ENCODE measurements at places on chromosomes 7 and 10.

- DNase-seq = no peak
Observed at GRCh38 chr7:774161-775109, 47.4 kb upstream of the PRKAR1B start.

DNA sequence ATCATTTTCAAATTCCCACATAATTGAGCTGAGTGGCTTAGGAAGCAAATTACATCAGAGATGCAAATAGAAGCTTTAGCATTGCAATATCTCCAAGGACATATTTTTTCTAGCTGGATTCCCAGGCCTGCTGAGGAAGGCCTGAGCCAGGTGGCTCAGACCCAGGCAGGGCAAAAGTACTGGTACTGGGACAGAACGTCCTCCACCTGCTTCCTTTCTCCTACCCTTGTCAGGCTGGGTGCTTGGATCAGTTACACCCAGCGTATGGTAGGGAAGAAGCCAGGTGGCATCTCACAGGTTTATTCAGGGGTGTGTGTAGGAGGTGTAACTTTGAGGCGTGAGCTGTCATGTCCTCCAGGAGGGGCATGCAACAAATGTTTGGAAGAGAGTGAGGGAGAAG lies 3.0 kb upstream of the PANK1 start:
- DNase-seq = no peak

- DNase-seq = no peak
Observed at GRCh38 chr10:90849956-90850749, 7.7 kb downstream of the HTR7 start.

DNA sequence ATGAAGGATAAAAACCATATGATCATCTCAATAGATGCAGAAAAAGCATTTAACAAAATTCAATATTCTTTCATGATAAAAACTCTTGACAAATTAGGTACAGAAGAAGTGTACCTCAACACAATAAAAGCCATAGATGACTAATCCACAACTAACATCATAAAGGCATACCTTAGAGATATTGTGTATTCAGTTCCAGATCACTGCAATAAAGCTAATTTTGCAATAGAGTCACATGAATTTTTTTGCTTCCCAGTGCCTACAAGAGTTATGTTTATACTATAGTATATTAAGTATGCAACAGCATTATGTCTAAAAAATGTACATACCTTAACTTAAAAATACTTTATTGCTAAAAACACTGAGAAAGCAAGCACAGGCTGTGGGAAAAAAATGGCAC lies 18.9 kb upstream of the RNF32 start:
- DNase-seq = no peak

DNA sequence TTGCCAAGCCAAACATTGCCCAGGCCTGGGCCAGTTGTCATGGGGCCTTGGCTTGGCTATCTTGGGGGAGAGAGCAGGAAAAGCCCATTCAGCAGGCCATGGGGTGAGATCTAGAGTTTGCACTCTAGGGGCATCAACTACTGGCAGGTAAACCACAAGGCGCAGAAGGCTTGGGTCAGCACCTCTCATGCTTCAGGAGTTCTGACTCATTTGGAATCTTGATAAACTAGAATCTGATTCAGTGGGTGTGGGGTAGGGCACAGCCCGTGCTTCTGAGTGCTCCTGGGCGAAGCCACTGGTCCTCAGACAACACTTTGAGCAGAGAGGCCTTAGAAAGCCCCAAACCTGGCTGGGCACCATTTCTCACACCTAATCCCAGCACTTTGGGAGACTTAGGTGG lies 81.1 kb downstream of the RGS10 start:
- no peak for DNase-seq

DNA sequence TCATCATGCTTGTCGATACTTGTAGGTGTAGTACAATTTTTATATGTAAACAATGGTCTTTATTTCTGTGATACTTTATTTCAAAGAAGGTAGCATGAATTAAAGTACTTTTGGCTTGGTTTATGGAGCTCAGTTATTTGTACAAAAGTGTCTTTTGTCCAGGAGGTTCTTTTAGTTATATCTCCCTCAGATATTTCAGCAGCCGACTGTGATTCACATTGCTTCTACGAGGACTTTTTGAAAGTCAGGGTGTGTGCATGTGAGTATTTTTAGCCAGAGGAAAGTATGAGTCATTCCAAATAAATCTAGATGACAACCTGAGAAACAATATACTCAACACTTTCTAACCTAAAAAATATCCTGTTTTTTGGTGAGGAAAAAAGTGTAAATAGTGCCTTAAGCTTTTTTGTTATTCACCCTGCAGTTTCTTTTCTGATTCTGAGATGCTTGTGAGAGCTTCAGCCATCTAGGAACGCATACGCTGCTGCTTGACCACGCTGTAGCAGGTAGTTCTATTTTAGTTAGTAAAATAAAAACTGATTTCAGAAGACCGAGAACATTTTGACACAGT lies 595 bp upstream of the SUN1 start:
- DNase-seq = peak; percentile 82

- DNase-seq = no peak
Observed at GRCh38 chr7:73312831-73313520, 4.3 kb upstream of the NSUN5 start.

DNA sequence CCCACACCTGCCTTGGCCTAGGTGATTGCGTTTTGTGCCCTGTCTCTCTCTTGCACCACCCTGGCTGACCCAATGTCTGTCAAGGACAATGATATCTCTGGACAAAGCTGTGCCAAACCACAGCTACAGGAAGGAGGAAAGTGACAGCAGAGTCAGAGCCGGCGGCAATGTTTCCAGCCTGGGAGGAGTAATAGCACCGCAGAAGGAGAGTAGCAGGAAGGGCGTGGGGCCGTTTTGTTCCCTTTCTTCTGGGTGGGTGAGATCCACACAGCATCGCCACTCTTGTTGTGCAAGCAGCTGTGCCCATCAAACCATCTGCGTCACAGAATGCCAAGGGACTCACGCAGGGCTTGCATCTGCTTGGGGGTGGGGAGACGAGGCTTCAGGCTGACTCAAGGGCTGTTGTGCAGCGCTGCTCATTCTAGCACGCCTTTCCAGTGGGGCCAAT lies 341.6 kb upstream of the AUTS2 start:
- DNase-seq = no peak

- peak; percentile 49 for DNase-seq
Observed at GRCh38 chr10:92590623-92591549, 2.0 kb upstream of the KIF11 start.

GRCh38 chr7:461453-462172 lies 58.0 kb downstream of the PDGFA start:
- DNase-seq = no peak

DNA sequence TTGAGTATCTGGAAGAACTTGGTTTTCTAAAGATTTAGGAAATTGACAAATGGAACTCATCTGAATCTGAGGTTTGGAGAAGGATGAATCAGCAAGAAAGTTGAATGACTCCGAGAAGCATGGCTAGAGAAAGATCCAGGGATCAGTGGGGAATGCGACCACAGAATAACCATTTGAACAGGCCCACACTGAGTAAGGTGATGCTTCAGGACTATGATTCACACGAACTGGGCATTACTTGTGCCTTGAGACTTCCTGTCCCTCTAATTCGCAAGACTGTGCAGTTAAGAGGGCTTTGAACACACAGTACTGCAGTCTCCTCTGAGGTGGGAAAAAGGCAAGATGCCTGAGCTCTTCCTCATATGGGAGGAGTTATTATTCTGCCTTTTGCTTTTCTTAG lies 395.5 kb upstream of the POM121L12 start:
- no peak for DNase-seq

- no peak for DNase-seq
Observed at GRCh38 chr7:128452552-128452951, 3.1 kb upstream of the HILPDA start.

DNA sequence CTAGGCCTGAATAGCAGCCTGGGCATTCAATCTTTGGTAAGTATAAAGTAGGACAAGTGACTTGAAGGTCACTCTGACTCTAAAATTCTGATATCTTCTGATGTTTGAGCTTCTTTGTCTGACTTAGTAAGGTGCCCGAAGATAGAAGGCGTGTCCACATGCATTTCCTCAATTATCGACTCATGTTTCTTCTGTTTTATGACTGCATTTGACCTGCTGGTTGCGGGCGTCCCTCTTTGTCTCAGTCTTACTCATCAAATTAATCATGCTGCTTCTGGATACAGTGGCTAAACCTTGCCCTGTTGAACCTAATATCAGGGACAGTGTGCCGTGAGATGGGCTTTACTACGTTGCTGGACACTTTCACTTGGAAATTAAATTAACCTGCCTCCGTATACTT lies 534.1 kb downstream of the SDK1 start:
- no peak for DNase-seq

GRCh38 chr7:34060196-34060947 lies 155.0 kb downstream of the BMPER start:
- DNase-seq = peak; percentile 64

DNA sequence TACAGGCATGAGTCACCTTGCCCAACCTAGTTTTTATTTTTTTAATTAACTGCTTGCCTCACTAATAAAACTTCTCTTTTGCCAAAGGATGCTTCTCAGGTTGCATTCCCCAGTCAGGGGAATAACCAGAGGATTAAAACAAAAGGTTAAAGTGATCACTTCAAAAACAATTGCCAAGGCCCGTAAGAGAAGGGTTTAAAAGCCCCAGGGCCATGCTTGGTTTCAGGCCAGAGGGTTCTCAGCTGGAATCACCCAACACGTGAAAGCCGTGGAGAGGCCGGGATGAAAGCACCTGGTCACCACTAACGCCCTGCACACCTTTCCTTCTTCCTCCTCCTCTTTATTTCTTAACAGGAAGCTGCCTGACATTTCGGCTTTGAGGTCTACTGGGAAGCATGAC lies 587.5 kb downstream of the PTPRN2 start:
- DNase-seq = no peak

DNA sequence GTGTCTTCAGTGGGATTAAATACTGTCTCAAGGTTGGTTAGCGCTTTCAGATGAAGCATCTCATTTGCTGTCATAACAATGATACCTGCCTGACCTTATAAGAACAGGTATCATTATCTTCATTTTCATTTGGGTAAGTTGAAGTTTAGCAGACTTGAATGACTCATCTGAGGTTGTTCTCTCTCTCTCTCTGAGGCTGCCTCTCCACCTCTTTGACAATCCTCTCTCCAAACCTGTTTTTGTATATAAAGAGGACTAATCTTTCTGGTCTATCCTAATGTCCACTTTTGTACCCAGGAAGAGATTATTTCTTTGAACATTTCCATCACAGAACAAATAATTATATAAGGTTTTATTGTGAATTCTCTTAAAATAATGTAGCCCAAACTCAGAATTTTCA lies 291.4 kb downstream of the KLF6 start:
- no peak for DNase-seq

DNA sequence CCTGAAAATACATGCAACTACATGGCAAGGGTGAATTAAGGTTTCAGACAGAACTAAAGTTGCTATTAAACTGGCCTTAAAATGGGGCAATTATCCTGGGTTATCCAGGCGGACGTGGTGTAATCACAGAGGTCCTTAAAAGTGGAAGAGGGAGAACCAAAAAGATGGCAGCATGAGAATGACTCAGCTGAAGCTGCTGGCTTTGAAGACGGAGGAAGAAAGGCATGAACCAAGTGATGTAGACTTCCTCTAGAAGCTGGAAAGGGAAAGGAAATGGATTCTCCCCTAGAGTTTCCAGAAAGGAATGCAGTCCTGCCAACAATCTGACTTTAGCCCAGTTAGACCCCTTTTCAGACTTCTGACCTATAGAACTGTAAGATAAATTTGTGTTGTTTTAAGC lies 27.0 kb upstream of the UBN2 start:
- DNase-seq = no peak

DNA sequence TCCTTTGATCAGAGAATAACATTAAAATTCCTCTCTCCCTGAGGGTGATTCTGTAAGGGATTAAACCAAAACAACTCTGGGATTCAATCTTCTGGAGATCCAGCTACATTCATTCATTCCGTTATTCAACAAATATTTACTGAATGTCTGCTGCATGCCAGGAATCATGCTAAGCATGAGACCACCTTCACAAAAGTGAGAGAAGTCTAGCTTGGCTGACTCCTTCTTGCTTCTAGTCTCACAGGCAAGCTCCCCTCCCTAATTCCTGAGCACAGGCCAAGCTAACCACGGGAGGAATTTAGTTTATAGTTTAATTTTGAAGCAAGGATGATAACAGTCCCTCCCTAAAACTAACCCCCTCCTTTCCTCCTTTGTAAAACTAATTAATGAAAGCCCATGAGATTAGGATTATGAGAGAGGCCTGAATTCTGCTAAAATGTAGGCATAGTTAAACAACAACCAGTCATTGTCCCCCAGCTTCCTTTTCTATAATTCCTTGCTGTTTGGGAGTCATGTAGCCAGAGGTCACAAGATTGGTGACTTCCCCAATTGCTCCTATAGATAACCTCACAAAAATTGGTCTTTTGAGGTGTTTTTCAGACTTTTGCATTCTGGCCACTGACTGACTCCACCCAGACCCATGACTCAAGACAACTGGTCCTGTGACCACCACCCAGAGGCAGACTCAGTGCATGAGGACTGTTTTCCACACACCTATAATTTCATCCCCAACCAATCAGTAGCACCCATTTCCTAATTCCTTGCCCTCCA lies 113.5 kb downstream of the ITGB8 start:
- no peak for DNase-seq

DNA sequence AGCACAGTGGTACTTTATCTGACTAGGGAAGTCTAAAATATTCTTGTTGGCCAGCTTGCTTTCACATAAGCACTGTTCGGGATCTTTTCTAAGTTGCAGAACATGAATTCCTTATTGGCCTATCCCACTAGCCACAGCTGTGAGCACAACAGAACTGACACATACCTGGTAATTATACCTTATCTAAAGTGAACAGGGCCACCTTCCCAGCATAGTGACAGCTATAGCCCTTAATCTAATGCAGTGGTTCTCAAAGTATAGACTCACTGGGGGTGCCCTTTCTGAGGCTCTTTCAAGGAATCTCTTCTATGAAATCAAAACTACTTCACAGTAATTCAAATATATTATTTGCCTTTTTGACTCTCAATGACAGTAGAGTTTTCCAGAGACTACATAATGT lies 184.7 kb upstream of the KAT6B start:
- no peak for DNase-seq

DNA sequence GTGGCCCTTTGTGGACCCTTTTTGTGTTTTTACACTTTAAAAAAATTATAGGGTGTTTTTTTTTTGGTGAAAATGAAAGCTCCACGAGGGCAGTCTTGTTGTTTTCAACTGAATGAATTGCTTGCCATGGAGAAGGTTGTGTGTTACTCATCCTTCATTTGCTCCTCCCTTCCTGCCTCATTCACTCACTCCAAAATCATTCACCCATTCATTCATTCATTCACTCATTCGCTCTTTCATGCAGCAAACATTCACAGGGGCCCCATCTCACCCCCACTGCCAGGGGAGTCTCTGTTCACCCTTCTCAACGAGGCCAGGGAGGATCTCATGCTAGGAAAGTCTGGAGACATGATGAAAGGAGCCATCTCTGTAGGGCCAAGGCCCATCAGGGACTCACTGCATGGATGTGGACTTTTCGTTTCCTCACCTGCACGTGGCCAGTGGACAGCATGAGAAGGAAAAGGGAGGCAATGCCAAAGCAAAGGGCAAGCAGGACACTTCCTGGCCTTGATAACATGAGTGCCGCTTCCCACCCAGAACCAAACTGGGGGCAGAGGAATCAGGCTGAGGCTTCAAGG lies 62.8 kb upstream of the COL13A1 start:
- no peak for DNase-seq

Measured in fibroblast of the conjunctiva (primary cell).